ENCODE measurements at places on chromosomes 12 and 14.

DNA sequence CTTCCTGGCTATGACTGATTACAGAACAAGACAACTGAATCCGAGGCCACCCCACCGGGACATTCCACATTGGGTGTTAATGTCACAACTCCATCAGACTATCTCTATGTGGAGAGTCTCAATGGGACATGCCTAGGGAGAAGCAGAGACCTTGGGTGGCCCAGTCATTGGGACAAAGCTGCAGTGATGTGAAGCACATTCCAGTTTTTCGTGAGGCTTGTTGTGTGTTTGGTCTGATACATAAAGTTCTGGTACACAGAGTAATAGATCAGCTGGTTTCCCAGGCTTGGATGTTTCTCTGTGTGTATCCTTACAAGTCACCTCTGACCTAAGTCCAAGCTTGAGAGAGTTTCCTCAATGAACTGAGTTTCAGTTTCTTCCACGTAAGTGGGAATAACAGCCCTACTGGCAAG, 42.3 kb downstream of the CPM start:
- DNase-seq = no peak

DNA sequence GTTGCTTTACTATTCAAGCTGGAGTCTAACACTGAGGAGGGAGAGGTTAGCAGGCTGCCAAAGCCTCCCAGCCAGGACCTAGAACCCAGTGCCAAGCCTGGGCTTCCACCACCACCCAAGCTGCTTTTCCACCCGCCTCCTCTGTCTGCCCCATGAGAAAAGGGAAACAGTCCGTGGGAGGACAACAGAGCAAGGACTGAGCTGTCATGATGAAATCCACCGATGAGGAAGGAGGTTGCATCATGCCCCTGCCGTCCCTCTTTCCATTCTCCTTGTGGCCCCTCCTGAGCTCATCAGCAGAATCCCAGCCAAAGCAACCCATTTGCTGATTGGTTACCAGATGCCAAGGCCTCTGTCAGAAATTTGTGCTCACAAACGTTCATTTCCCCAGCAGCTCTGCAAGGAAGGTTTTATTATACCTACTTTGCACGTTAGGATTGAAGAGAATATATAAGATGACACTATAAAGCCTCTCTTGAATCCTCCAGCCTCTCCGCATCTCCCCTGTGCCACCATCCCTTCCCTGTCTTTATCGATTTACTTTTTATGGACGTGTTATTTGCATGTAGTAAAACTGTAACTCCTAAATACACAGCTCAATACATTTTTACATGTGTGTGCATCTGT, 6.3 kb upstream of the SERPINA1 start:
- peak; percentile 23 for DNase-seq

DNA sequence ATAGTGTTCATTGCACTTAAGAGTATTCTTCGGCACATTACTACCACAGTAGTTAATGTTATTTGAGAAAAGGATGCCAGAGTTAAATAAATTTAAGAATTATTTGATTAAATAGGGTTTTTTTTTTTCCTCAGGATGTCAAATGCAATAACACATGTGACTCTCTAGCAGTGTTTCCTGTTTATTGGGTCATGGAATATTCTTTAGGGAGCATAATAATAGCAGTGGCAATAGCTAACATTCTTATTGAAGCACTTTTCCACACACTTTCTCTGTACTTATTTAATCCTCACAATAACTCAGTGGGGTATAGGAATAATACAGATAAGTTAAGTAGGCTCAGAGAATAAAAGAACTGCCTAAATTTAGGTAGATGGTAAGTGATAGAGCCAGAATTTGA, 44.3 kb downstream of the SCYL2 start:
- no peak for DNase-seq

DNA sequence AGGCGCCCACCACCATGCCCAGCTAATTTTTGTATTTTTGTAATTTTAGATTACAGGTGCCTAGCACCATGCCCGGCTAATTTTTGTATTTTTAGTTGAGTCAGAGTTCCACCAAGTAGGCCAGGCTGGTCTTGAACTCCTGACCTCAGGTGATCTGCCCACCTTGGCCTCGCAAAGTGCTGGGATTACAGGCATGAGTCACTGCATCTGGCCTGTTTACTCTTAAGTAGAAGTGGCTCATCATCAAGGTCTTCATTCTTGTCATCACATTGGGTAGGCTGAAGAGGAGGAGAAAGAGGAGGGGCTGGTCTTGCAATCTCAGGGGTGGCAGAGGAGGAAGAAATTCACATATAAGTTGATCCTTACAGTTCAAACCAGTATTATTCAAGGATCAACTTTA, 152.4 kb upstream of the ATP2B1 start:
- DNase-seq = no peak

GRCh38 chr14:89485264-89485663, 68.2 kb upstream of the FOXN3 start:
- no peak for DNase-seq

- no peak for DNase-seq
These were observed 91.6 kb downstream of the LRRC74A start for GRCh38 chr14:76917745-76918255.

GRCh38 chr14:44778604-44779003, 183.1 kb downstream of the KLHL28 start:
- no peak for DNase-seq

DNA sequence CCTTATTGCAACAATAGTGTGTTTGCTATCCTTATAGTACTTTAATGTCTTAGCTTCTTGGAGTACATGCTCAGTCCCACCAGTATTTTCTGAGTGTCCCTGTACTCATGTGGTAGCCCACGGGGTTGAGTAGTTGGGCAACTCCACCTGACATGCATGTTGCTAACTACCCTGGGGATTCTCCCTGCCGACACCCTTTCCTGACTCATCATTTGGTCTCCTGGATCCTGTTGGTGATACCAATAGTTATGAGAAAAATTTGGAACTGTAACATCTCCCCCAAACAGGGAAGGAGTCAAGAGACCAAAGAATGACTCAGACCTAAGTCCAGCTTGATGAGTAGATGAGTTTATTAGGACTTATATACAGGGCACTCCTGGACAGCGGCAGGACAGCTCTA, 101.6 kb downstream of the BRMS1L start:
- DNase-seq = no peak

DNA sequence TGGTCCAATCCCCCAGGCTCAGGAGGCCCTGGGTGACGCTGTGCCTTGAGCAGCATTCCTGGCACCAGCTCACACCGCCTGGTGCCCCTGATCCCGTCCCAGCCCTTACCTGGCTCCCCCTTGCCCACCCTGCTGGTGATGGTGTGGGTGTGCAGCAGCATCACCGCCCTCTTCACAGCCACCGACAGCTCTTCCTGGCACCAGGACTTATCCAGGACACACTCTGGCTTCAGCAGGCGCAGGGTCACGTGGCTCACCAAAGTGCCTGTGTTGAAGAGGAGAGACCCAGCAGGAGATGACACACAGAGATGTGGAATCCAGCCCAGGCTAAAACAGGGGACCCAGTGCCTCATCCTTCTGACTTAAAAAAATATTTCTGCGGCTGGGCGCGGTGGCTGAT, 36.2 kb downstream of the GCN1 start:
- DNase-seq = no peak

DNA sequence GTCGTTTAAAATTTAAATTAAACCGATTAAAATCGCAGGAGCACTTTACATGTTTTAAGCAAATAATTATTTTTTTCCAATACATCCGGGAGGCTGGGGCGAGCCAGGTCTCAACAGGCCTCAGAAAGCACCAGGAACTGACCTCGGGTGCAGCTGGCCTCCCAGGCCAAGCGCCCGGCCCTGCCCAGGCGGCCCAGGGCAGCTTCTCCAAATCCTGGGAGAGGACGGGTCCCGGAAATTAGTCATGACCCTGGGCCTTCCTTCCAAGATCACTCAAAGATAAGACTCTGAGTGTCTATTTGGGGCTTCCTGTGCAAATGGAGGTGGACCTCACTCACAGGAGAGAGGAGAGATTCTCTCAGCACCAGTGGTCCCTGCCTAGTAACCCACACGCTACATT, 177.1 kb downstream of the BCL11B start:
- no peak for DNase-seq

GRCh38 chr12:61291647-61292046, 968.6 kb upstream of the USP15 start:
- no peak for DNase-seq

DNA sequence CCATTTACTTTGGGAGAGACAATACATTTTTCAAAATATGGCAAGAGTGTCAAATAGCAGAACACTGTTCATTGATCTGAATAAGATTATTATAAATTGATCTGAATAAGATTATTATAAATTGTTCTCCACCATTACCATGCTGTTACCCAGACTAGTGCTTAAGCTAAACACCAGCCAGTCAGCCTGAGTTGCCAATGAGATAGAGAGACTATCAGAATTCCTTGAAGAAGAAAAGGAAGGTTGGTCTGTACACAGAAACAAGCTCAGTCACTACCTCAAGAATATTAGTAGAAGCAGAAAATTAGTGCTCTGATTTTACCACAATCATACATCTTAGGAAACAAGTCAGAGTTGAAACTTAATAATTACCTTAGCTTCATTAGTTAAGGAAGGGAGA, 469.8 kb downstream of the FOXG1 start:
- no peak for DNase-seq

- DNase-seq = no peak
These were observed 18.6 kb downstream of the ZDHHC17 start for GRCh38 chr12:76782526-76782925.

DNA sequence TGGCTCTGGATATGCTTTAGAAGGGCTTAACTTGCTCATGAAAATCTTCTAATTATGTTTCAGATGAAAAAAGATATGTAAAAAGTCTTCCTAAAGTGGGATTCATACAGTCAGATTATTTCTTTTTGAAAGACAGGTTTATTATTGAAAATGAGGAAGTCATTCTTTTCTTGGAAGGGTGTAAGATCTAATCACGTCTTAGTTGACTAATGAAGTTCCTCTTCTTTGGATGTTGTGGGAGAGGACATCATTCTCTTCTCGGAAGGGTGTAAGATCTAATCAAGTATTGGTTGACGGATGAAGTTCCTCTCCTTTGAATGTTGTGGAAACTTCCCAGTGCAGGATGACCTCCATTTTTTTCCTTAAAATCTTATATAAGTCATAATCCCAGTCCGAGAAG, 74.9 kb downstream of the ALG10 start:
- peak; percentile 32 for DNase-seq

DNA sequence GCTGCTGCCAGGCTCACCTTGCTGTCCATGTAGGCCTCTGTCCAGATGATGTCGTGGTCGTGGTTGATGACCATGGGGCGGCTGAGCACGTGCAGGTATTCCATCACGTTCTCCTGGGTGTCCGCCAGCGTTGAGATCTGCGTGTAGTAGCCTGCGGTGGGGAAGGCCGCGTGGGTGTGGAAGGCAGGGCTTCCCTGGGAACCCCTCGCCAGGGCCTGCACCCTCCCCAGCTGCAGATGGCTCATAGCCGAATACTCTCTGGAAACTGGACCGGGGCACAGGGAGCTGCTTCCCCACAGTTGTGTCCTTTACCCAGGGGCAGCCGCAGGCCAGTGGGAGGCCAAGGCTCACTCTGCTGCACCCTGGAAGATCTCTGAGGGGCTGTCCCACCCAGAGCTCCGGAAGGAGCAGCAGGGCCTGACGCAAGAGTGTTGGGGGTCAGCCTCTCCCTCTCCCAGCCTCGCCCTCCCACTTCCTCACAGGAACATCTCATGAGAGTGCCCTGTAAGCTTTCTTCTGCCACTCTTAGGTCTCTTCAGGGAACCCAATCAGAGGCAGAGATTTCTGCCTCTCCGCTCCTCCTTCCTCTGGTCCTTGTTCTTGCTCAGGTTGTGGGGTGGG, 35.5 kb downstream of the CACNA2D4 start:
- no peak for DNase-seq

- DNase-seq = no peak
These were observed 80.9 kb downstream of the DENND5B start for GRCh38 chr12:31510034-31510433.

GRCh38 chr14:94390372-94391086, 2.1 kb upstream of the SERPINA1 start:
- DNase-seq = peak; percentile 48

- DNase-seq = no peak
These were observed 3.2 kb upstream of the TAMALIN start for GRCh38 chr12:52003591-52003990.

GRCh38 chr12:68245180-68246021, 8.0 kb downstream of the IL22 start:
- no peak for DNase-seq

DNA sequence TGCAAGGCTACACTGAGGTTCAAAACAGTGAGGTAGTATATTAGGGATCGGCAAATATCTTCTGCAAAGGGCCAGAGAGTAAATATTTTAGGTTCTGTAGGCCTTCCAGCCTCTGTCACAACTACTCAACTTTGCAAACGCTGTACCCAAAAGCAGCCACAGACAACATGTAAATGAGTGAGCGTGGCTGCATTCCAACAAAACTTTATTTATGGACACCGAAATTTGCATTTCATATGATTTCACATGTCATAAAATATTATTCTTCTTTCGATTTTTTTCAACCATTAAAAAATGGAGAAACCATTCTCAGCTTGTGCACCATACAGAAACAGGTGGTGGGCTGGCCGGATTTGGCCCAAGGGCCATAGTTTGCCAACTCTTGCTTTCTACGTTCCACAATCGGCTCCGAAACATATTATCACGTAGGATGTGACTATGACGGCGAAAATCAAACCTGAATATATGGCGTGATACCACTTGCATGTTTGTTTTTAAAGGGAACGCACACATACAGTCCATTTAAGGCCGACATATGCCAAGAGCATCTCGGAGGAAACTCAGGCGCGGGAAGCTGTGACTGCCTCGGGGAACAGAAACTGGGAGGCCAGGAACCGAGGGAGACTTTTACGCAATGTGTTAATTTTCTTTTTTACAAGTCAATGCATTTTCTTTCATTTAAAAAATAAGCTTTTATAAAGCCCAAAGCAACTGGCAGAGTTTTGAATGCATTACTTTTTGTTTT, 7.1 kb downstream of the NCOR2 start:
- no peak for DNase-seq

DNA sequence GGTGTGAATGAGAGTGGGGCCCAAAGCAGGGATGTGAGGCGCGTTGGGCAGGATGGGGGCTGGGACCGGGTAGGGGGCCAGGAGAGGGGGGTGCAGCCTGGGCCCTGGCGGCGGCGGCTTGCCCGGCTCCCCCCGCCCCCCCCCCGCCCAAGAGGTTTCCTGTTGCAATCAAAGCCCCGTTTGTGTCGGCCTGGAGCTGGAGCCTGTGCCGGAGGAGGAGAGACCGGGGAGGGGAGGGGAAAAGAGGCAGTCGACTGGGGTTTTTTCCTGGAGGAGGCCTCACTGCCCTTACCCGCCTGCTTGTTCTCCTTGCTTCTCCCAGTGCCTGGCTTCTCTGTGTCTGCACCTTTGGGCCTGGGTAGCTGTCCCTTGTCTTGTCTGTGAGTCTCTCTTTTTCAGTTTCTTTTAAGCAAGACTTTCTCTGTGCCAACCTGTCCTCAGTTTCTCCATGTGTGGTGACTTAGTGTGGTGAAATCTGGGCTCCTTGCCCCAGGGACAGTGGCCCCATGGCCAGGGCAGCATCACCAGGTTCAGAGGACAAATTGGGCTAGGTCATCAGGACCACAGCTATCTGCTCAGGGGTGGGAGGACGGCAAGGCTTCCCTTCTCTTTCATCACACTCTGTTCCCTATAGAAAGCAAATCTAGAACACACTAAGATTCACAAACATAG, 8.5 kb downstream of the RARG start:
- no peak for DNase-seq

- no peak for DNase-seq
These were observed 19.8 kb downstream of the NR1H4 start for GRCh38 chr12:100493396-100494012.

- no peak for DNase-seq
These were observed 10.5 kb downstream of the C12orf75 start for GRCh38 chr12:105341010-105341409.

Data from bone marrow (tissue), 2 donors.